ENCODE measurements at places on chromosomes 7 and 10.
A peak's percentile ranks its signal among the peaks of the same experiment; 100 is the strongest.

GRCh38 chr7:38339953-38340819 is 66.8 kb upstream of the TARP start:
- no peak for DNase-seq

DNA sequence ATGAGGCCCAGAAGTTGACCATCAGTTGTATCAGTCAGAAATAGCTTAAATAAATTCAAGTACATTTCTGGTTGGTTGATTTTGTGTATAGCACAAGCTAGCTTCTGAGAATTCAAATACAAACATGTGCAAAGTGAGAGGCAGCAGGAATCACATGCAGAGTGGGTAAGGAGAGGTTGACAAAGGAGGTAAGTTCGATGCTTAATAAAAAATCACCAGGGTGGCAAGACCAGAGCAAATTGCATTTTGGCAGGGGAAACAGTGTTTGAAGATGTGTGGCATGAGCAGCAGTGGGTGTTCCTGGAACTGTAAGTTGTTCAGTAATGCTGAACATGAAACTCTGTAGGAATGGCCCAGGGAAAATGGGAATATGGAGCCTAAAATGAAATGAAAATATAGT is 52.6 kb downstream of the GNAI1 start:
- DNase-seq: no peak

DNA sequence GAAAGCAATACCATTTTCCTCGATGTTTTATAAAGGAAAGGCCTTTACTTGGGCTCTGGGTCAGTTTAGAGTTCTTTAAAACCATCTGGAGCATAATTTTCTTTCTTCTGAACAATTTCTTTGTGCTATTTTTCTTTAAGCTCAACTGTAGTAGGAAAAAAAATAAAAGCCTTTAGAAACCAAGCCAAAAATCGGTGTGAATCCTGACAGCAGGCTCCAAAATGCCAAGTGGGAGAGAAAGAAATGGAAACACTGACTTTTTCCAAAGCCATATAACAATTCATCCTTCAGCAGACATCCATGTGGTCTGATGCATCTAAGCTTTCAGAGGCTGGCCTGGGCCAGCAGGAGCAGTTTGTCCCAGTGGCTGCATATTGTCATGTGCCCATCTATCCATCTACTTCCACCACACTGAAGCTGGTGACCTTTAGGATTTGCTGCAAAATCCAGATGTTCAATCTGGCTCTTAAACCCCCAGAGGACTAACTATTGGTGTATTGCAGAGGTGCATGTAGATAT is 23.0 kb upstream of the ITPRID1 start:
- no peak for DNase-seq

- no peak for DNase-seq
These were observed 83.7 kb downstream of the ATXN7L1 start for GRCh38 chr7:105792488-105793370.

DNA sequence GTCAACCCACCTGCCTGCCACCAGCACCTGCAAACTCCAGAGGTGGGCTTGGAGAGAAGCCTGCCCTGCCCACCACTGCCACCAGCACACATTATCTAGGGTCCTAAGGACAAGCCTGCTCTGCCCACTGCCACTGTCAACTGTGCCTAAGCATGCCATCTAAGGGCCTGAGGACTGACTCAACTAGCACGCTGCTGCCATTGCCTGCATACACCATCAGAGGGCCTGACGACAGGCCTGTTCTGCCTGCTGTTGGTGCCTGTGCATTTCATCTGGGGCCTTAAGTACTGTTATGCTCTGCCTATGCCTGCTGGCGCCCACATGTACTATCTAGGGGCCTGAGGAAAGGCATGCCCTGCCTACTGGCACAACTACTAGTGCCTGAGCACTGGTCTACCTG is 27.0 kb upstream of the LRRD1 start:
- no peak for DNase-seq

DNA sequence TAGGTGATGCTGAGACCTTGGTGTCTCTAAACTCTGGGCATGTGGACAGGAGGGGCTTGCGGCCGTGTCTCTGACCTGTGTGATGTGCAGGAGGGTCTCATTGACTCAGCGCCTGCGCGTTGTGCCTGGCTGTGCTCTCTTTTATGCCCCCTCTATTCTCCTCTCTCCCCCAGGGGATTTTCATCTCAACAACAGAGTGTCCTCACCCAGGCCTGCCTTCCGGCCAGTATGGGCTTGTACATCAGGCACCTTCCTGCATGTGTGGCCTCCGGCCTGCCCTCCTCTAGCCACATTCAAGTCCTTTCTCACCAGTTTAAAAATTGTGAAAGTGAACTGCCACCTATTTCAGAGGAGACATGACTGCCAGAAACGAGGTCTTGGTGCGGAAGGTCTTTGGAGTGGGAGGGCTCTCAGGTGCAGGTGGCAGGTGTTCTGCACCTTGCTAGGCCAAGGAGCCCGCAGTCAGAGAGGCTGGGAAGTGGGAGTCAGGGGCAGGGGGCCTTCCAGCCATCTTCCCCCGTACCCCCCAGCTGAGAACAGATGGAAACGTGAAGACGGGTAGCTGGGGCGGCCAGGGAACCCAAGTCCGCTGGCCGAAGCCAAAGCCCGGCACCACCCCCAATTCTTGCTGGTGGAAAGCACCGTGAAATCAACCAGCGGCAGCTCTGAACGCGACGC is 531 bp upstream of the INTS15 start:
- DNase-seq: no peak

GRCh38 chr10:94757916-94758315 is 4.6 kb upstream of the CYP2C19 start:
- DNase-seq: no peak

- peak; percentile 100 for DNase-seq
These were observed 71.7 kb upstream of the ADAM12 start for GRCh38 chr10:126459878-126460481.

GRCh38 chr7:128892521-128893250 is 17.8 kb downstream of the KCP start:
- peak; percentile 19 for DNase-seq

DNA sequence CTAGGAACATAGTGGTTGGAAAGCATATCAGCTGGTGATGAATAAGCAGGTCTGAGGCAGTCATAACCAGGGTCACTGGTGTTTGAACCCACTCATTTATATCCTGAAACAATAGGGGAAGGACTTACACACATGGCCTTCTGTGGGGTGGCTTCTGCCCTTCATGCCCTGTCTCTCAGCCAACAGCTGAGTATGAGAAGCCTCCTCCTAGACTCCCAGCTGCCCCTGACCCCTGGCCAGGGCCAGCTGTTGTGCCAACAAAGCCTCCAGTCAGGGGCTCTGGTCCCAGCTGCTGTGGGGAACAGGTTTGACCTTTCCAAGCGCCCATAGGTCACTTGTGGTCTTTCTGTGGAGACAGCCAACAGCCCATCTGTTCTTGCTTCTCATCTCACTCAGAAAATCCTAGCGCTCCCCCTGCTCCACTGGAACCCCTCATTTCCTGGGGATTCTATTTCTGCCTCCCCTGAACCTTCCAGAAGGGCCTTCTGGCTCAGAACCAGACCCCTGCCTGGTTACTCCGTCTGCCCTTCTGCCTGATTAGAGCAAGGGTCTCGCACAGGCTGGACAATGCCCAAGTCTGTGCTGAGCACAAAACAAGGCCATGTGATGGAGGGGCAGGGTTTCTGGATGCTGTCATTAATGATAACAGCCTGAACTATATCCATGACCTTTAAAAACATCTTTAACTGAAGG is 9.7 kb upstream of the PURB start:
- no peak for DNase-seq

GRCh38 chr10:98646998-98647917 is 200.5 kb upstream of the HPS1 start:
- no peak for DNase-seq

DNA sequence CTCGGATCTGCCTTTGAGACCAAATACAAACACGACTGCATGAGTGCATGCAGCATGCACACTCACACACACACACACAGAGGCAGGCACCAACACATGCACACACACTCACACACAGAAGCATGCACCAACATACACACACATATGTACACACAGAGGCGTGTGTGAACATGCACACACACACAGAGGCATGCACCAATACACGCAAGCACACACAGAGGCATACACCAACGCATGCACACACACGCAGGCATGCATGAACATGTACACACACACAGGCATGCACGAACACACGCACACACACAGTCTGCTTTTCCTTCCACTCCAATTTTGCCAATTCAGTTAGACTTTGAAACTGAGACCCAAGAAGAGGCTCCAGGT is 67.3 kb upstream of the COL13A1 start:
- DNase-seq: no peak

DNA sequence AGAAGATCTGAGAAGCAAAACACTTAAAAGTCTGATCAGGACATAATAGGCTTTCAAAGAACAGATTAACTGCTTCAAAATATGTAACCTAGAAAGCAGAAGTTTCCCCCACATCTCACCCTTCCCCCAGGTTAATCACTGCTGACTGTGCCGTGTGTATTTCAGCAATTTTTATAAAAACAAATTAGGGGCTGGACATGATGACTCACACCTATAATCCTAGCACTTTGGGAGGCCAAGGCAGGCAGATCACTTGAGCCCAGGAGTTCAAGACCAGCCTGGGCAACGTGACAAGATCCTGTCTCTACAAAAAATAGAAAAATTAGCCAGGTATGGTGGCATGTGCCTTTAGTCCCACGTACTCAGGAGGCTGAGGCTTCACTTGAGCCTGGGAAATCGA is 67.6 kb upstream of the GATA3 start:
- peak; percentile 51 for DNase-seq

DNA sequence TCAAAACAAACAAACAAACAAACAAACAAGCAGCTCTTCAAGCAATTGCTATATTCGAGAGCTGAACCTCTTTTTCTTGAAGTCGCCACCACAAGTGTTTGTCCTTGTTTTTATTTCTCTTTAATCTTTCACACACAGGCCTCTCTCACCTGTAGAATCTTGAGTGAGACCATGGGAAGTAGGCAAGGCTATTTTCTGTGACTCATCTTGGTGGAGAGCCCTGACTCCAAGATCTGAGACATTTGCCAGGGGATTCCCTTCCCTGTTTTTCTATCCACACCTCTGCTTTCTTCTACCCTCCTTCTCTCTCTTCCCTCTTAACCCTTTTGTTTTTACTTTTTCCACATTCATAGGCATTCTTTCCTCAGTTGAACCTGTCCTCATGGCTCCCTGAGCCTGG is 8.0 kb upstream of the TAS2R60 start:
- peak; percentile 74 for DNase-seq

DNA sequence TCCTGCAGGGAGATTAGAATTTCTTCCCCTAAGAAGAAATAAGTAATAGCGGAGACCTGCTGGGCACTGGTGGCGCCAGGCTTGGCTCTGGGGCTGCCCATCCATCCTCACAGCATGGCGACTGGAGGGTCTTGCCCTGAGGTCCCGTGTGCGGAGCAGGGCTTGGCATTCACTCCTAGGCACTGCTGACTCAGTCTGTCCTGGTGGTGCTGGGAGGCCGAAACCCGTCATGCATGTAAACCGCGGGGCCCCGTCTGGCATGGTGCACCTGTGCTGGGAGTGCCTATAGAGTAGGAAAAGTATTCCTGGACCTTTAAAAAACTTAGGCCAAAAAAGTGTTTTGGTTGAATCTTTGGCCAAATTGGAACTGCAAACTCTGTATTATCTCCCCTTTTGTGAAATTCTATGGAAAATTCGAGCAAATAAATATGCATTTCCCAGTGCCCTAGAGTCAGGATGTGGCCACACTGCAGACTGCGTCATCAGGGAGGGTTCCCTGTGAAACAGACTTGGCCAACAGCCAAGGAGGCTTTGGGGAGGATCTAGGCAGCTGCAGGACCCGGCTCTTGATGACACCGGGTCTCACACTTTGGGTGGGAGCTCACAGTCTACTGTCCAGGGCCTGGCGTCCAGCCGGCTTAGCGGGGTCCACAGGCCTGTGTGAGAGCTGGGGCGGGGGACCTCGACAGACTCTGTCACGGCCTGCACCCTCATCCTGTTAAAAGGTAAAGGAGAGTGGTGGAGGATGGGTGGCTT is 122.3 kb downstream of the VIPR2 start:
- peak; percentile 95 for DNase-seq

DNA sequence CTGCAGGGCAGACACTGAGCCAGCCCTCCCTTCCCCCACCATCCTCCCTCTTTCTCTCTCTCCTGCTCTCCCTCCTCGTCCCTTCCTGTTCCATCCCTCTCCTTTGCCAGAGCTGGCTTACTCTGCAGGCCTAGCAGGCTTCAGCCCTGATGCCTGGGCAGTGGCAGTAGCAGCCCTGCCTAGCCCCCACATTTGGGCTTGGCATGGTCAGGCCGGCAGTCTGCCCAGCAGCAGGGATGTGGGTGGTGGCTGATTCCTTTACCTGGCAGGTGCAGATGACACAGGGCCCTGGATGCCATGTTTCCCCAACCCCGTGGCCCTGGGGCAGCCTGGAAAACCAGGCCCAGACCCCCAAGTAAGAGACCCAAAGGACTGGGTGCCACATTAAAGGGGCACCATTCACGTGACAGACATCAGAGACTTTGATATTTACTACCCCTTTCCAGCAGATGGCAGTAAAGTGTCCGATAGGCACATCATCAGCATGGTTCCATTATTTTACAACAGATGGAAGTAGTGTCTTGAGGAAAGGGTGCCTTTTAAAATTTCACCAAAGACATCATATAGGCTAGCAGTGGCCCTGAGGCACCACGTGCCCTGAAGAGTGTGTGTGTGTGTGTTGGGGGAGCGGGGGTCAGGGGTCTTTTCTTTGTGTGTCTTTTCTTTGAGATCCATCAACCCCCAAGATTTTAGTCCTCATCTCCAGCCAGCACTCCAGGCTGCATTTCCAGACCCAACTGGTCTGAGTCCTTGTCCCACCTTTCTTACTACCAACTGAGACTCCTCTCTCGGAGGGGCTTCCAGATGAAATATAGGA is 5.9 kb downstream of the KCP start:
- peak; percentile 71 for DNase-seq

GRCh38 chr7:148262721-148263229 is 327.8 kb upstream of the C7orf33 start:
- peak; percentile 44 for DNase-seq

DNA sequence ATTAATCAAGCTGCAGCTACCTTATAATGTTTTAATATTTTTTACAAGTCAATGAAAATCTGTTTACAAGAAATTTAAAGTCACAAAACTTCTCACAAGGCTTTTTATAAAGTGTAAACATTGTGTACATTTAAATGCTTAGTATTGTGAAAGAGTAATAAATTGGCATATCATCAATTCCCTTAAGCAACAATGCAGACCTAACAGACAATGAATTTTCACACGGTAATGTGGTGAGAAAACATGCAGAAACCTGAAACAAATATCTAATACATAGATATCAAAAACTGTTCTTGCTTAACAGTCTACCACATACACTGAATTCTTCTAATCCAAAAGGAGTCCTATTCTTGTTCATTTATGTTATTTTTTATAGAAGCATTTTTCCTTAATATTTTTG is 220.7 kb downstream of the CRPPA start:
- peak; percentile 40 for DNase-seq

All from MCF 10A (cell line).